ENCODE measurements at places on chromosomes 7 and 10. TPM values are rescaled to one million over a fixed set of nuclear protein-coding genes. Genes with fewer than 3 reads are reported as not detected.

DNA sequence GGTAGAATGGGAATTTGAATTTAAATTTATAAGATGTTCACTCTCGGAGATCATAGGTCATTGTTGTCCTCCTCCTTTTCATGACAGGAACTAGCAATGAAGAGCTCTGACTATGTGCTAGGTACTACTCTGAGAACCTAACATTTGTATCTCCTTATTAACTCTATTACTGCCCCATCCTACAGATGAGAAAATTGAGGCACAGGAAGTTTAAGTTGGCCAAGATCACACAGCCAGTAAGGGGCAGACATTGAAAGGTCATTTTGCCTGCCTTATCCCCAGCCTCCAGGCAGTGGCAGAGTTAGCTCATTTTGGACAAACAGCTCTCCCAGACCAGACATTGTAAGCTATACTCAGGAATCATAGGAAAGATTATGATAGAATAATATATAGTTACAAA, 6.0 kb downstream of the SRGN start:
- DNase-seq = peak; percentile 44

DNA sequence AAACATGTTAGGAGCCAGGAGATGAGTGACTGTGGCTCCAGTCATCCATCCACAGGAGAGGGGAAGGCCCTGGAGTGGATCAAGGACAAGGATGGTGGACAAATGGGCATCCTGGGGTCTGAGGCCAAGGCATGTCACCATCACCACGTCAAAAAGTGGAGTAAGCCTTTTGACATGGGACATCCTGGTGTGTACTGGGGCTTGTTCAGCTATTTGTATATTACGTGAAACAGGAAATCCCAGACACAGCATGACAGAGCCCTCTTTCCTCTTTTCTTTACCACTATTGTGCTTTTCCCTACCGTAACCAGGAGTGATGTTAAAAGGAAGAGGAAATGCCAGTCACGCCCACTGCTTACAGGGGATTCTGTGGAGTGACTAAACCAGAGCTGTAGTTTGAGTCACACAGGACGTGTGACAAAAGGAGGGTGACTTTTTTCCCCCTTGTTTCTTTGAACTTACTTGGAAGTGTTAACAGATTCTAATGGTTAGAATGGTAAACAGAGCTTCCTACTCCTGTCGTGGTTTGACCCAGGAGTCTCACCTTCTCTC, 15.4 kb downstream of the ACSL5 start:
- peak; percentile 84 for DNase-seq

- peak; percentile 33 for DNase-seq
These were observed 17.8 kb downstream of the NPSR1 start for GRCh38 chr7:34675749-34676374.

GRCh38 chr7:2399848-2400587, 3.4 kb upstream of the CHST12 start:
- peak; percentile 97 for DNase-seq

DNA sequence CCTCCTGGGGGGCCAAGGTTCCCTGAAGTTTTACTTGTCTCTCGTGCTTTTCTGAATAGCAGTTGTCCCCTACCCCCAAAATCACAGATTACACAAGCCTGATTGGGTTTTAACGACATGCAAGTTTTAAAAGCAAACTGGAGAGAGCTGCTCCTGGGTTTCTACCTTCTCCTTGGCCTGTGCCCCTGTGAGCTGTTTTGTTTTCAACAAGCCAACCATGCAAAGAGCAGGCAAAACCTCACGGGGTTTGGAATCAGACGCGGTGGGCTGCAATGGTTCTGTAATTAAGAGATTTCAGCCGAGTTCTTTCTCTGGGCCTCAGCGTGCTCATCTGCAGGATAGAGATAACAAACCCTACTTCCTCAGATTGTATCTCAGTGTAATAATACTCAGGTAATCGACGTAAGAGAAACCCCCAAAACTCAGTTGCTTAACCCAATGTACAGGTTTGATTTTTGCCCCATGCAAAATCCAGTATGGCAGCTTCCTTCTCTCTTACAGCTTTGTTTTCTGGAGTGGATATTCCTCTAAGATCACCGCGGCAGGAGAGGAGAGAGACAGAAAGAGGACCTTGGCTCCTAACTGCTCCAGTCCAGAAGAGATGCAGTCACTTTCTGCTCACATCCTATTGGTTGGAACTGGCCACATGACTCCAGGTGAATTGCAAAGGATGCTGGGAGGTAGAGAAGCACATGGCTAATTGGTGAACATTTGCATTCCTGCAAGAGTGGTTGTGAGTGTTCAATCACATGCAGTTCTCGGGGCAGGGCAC, 42.0 kb downstream of the MYL10 start:
- no peak for DNase-seq

The LIPF gene
- not detected for total RNA-seq

DNA sequence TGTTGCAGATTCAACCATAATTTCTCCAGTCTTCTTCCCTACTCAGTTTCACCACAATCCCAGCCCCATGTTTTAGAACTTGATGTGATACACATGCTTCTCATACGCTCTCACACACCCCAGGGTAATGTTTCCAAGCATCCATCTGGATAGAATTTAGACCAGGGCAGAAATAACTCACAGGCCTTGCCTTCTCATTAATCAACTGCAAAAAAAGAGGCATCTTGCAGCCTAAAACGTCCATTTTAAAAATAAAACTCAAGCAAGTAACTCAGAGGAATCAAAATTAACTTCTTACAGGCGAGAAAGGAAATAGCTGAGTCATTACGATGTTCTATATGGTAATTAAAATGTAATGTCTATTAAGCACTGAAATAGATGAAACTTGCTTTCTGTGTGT, 127.2 kb upstream of the RSU1 start:
- DNase-seq = peak; percentile 82

DNA sequence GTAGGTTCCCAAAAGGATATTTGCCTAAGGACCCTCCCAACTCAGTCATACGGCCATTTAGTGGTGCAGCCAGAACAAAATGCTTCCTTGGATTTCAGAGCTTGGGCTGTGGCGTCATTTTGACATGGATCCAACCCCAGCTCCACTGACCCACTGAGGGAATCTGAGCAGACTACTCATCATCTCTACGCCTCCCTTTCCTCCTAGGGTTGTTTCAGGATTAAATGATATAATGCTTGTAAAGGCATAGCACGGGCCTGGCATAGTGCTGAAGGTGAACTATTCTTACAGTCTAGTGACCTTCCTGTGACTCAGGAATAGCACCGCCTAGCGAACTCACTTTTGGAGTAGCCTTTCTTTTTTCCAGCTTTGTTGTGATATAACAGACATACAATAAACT, 70.3 kb upstream of the LOXL4 start:
- DNase-seq = peak; percentile 84

DNA sequence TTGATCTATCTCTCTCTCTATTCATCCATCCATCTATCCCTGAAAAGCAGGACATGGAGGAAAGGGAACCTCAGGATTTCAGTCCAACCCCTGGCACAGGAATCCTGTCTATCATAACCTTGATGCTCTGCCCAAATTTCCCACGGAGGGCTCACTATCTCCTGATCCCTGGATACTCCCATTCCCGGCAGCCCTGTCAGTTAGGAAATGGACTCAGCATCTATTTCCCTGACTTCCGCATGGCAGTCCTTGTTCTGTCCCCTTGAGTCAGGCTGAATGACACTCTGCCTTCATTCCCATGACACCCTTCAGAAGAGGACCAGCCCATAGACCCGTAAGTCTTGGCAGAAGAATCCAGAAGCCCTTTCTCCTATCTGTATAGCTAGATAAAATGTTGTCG, 77.7 kb downstream of the VWA2 start:
- no peak for DNase-seq

DNA sequence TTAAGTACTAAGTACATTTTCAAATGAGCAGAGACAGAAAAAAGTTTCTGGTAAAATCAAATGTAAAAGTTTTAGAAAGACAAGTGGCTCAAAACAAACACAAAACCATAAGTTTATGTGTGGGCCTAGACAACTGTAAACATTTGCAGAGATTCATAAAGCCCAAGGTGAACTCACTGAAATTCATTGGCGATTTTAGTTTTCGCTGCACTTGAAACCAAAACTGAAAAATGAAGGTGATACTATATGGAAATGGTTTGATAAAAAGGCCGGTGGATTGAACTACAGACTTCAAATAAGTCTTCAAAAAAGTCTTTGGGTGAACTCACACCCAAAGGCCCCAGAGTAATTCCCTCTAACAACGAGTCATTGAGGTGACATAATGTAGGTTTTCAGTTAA, 1184.9 kb upstream of the C7orf33 start:
- no peak for DNase-seq

The HKDC1 gene
- total RNA-seq = 0.13 TPM

GRCh38 chr7:93690021-93690420, 115.5 kb upstream of the CALCR start:
- DNase-seq = no peak

The AKR1C1 gene
- total RNA-seq = 39.4 TPM

DNA sequence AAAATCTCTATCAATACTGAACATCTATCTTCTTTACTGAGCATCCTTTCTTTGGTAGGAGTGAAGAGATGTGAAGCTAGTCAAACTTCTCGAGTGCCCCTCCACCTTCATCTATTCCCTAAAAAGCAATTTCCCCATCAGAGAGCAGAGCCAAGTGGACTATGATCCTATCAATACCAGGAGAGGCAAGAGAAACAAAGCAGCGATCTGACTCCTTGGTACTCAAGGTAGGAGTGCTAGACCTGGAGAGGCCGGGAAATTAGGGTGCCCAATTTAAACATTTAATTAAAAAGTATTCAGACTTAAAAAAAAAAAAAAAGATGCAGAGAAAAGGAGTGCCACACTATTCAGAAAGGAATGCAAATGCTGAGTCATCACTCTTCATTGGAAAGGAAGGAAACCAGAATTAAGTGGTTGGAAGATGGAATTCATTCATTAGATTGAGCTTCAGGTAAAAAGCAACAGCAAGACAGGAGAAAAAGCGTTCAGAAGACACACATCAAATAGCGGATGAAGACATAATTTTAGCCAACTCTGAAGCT, 1.6 kb downstream of the TIAL1 start:
- peak; percentile 81 for DNase-seq
